ENCODE measurements at places on chromosomes 7 and 10.

- DNase-seq: no peak
Measured at GRCh38 chr7:133754708-133755107, 372.4 kb upstream of the LRGUK start.

GRCh38 chr7:105751054-105751453 is 125.3 kb downstream of the ATXN7L1 start:
- DNase-seq: no peak

GRCh38 chr10:29861811-29862505 is 197.4 kb downstream of the JCAD start:
- no peak for DNase-seq

GRCh38 chr7:162632-163297 is 29.6 kb upstream of the FAM20C start:
- DNase-seq: no peak

DNA sequence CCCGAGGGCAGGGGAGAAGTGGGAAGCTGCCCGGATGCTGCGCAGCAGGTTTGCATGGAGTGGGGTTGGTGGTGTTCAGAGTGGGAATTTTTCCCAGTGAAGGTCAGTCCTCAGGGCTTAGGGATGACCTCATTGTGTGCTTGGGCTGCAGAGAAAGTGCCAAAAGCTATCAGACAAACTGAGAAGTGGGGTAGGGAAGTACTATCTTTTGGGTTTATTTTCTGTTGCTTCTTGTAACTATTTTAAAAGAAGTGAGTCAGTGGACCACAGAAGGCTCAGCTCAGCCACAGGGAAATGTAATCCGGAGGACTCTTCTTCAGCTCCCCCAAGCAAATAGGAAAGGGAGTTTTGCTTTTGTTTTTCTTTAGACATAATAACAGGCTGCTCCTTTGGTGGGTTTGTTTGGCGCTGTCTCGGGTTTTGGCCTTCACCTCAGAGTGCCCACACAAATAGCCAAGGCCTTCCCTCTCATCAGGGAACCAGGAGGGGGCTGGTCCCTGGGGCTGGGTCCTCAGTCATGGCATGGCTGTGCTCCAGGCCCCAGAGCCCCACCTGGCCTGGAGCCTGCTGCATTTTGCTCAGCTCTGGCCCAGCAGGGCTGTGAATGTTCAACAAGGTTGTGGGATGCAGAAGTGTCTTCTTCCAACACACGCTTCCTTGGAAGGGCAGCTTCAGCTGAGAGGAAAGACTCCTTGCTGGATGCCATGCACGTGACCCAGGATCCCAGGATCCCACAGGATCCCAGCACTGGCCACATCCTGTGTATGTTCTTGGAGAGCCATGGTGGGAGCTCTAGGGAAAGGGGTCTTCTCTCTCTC is 5.4 kb upstream of the FAM170B start:
- DNase-seq: no peak

DNA sequence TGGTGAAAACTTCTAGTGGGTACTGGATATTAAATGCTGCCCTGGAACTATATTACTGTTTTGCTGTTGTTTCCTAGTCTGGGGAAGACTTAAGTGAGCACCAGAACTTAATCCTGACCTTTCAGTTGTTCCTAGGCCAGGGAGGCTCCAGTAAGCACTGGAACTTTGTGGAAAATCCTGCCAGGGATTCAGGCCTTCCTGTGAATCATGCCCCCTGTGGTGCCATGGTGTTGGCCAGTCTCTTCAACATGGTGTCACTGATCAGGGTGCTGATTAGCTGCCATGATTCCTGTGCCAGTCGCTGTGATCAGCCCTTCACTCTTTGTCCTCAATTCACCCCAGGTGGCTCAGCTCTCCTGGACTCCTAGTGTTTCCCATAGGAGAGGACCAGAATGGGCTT is 8.5 kb upstream of the AOAH start:
- DNase-seq: no peak

- no peak for DNase-seq
Measured at GRCh38 chr7:107262857-107263256, 94.1 kb downstream of the HBP1 start.

GRCh38 chr7:103995554-103995953 is 6.1 kb upstream of the RELN start:
- no peak for DNase-seq

DNA sequence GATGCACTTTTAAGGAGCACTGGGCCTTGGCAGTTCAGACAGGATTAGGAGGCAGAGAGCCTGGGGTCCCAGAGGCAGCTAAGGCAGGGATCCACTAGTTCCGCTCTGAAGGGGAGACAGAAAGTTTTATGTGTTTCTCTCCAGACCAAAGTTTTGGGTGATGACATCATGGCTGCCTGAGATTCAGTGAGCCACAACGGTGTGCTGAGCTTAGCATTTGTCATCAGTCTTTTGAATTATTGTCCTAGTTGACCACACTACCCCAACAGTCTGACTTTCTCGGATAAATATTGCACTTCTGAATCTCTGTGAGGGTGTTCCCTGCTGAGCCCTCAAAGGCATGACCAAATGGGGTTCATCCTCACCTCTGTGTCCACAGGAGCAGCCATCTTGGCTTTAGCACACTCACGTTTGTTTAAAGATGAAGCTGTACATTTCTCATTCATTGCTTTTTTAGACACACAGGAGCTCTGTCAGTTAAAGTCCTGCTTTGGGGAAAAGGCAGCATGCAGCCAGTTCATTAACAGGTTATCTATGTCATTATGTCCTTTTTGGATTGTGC is 297.7 kb upstream of the LRGUK start:
- no peak for DNase-seq

DNA sequence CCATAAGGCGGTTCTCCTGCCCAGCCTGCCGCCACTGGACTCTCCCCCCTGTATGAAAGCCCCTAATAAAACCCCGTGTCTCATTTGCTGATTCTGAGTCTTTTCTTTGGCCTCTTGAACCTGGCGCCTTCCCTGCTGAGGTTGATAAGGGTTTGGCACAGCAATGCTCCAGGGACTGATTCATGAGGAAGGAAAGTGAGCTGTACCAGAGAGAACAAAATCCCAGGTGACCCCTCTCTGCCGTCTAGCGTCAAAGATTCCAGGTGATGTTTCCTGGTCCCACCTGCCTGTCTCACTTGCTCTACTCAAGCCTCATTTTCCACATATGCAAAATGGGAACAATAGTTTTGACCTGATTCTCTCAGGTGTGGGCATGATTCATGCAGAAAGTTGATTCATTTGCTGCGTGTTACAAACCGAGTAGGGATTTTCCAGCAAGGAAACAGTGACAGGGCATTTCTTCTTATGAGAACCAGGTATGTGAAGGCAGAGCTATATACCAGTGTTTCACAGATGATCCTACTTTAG is 730.6 kb upstream of the IGFBP3 start:
- DNase-seq: no peak

DNA sequence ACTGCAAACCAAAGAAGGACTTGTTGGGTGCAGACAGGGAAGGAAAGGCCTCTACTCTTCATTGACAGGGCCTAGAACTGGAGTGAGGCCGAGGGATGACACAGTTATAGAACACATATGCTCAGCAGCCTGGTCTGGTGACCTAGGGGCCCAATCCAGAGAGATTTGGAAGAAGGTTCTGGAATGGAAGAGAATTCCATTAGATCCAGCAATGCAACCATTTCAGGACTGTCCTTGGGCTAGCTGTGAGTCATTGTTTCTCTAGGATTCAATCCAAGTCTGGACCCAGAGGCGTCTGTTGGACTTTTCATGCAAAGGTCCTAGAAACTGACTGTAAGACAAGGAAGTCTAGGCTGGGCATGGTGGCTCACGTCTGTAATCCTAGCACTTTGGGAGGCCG is 59.2 kb downstream of the WIPF3 start:
- DNase-seq: no peak

DNA sequence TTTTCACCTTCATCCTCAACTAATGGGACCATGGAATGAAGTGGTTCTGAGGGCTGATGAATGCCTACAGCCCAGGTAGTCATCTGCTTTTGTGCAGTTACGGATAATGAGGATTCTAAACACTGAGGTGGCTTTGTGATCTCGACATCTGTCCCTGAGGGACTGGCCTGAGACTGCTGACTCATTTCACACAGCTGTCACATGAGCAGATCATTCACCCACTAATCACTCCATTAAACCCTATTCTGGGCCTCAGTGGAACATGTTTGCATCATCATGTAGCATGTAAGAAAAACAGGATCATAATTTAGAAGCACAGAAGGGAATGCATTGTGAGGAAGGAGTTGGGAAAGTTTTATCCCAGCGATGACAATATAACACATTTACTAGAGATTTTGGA is 79.4 kb upstream of the FEZF1 start:
- no peak for DNase-seq

DNA sequence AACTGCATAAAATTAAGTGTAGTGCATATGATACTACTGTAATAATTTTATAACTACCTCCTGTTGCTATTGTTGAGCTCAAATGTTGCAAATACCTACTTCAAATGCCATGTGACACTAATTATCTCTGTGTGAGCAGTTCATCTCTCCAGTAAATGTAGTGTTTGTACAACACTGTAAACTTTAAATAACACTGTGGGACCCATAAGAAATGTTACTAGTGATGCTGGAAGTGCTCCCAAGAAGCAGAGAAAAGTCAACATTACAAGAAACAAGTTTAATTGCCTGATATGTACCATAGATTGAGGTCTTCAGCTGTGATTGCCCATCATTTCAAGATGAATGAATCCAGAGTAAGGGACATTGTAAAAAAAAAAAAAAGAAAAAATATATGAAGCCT is 39.9 kb downstream of the RALA start:
- no peak for DNase-seq

GRCh38 chr10:19826712-19827111 is 10.5 kb downstream of the PLXDC2 start:
- DNase-seq: no peak

- DNase-seq: no peak
Measured at GRCh38 chr10:91051829-91052228, 130.9 kb upstream of the ANKRD1 start.

GRCh38 chr10:104831272-104831671 is 190.2 kb downstream of the SORCS3 start:
- DNase-seq: no peak

GRCh38 chr10:124875596-124875995 is 66.3 kb upstream of the ZRANB1 start:
- no peak for DNase-seq

GRCh38 chr10:116588995-116589394 is 1.8 kb upstream of the PNLIPRP1 start:
- DNase-seq: no peak

DNA sequence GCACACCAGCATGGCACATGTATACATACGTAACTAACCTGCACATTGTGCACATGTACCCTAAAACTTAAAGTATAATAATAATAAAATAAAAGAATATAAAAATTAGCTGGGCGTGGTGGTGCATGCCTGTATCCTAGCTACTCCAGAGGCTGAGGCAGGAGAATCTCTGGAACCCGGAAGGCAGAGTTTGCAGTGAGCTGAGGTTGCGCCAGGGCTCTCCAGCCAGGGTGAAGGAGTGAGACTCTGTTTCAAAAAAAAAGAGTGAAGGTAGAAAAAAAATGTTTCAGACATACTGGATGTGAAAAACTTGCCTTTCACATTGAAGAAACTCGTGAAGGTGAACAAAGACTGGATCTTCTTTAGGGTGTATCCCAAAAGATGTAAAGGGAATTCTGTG is 26.7 kb downstream of the TSPAN14 start:
- DNase-seq: no peak

- DNase-seq: no peak
Measured at GRCh38 chr7:40156988-40157387, 22.2 kb downstream of the SUGCT start.

DNA sequence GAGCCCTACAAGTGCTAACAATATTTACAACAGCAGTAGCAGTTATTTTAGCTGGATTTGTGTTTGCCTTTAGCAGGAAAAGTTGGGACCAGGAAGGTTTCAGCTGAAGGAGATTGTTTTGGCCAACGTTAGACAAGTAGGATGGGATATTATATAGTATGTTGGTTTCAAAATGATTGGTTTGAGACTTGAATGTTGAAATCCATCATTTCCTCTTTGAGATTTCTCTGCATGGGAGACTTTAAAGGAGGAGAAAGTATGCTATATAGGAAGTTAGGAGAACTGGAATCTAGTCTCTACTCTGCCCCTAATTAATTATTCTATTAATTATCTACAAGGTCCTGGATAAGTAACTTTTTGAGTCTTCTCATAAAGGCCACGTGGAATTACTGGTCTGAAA is 263.8 kb downstream of the PTEN start:
- DNase-seq: no peak

GRCh38 chr10:77052593-77052992 is 585.0 kb downstream of the KCNMA1 start:
- DNase-seq: no peak

DNA sequence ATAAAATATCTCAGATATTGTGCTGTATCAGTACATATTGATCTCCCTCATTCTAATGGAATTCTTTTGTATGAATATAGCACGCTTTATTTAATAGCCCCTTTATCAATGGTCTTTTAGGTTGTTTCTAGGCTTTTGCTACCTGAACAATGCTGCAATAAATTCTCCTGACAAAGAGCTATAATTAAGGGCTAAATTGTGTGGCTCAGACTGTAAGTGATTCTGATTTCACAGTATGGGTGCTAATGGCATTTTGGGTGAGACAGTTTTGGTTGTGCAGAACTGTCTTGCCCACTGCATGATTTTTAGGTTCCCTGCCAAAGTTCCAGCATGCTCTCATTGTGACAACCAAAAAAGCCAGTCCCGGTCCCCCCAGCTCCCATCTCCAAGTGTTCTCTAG is 363.2 kb downstream of the REEP3 start:
- no peak for DNase-seq

DNA sequence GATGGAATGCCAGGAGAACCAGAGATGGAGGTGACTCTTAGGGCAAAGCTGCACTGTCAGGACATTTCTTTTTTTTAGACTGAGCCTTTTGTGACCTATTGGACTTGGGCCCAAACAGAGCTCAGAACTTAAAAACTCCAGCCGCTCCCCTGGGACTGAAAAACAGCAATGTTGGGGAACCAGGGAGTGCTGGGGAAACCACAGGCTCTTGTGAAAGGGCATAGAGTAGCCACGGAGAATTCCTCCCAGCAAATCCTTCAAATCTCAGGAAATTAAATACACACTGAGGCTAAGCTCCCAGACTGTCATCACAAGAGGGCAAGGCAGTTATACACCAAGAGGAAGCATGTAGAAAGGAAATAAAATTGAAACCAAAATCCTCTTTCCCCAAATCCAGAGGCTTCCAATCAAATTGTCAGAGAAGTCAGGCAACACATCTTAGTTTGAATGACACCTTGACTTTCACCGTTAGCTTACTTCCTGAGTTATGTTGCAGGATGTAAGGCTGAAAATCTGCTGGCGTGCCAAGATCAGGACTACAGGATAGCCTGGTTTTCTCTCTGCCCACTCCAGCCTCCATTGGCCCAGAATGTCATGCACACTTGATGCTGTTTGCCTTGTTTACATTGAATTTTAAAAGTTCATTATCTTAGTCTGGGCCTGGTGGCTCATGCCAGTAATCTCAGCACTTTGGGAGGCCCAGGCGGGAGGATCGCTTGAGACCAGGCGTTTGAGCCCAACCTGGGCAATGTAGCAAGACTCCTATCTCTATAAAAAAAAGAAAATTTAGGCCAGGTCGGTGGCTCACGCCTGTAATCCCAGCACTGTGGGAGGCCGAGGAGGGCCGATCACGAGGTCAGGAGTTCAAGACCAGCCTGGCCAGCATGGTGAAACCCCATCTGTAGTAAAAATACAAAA is 2.6 kb upstream of the RFC2 start:
- no peak for DNase-seq

- no peak for DNase-seq
Measured at GRCh38 chr10:91219371-91220193, 881 bp upstream of the PCGF5 start.

All from stimulated activated CD4-positive, alpha-beta T cell treated with anti-CD3 and anti-CD28 coated beads, TNF-alpha, amount 100 ng/mL, for 48 hours (primary cell).